Smooth muscle cell of the coronary artery (primary cell): ENCODE measurements at places on chromosomes 1 and 21. TPM values are rescaled to one million over a fixed set of nuclear protein-coding genes. Genes with fewer than 3 reads are reported as not detected.

LY9 gene
- total RNA-seq = not detected in 2 replicates

OLIG2 gene
- not detected in 2 replicates for total RNA-seq

FALEC gene
- 0.23 and 0.70 TPM in 2 replicates for total RNA-seq

CCDC28B gene
- total RNA-seq = 8.2 and 33.6 TPM in 2 replicates

ARMH1 gene
- total RNA-seq = 0.60 and 3.5 TPM in 2 replicates

RNU1-1 gene
- total RNA-seq = 2,564 and 3,022 TPM in 2 replicates

B4GALT3 gene
- 9.4 and 18.3 TPM in 2 replicates for total RNA-seq

IVNS1ABP gene
- total RNA-seq = 18.6 and 71.0 TPM in 2 replicates

CD164L2 gene
- total RNA-seq = not detected in 2 replicates

HSD3B2 gene
- total RNA-seq = not detected in 2 replicates

CRNN gene
- total RNA-seq = not detected in 2 replicates

S100A5 gene
- not detected in 2 replicates for total RNA-seq

S100A8 gene
- not detected in 2 replicates for total RNA-seq

HEATR1 gene
- 16.7 and 18.0 TPM in 2 replicates for total RNA-seq

DDR2 gene
- 89.6 and 276 TPM in 2 replicates for total RNA-seq

SNX27 gene
- 16.2 and 58.9 TPM in 2 replicates for total RNA-seq

KIAA1614 gene
- 4.7 and 6.6 TPM in 2 replicates for total RNA-seq

DMBX1 gene
- not detected in 2 replicates for total RNA-seq

ST6GALNAC3 gene
- total RNA-seq = 0.12 and 0.75 TPM in 2 replicates

TFF1 gene
- 0.15 TPM in 1 of 2 replicates, not detected in the other for total RNA-seq

OR6K2 gene
- total RNA-seq = not detected in 2 replicates

SLFNL1 gene
- total RNA-seq = 0.15 and 0.35 TPM in 2 replicates

NPPA gene
- total RNA-seq = not detected in 2 replicates

AHCYL1 gene
- 58.8 and 59.9 TPM in 2 replicates for total RNA-seq

TAS1R1 gene
- 0.12 and 0.15 TPM in 2 replicates for total RNA-seq

CAPN9 gene
- under 0.01 TPM in 1 of 2 replicates, not detected in the other for total RNA-seq

CFHR2 gene
- total RNA-seq = not detected in 2 replicates

EDARADD gene
- not detected in 2 replicates for total RNA-seq

TMEM200B gene
- total RNA-seq = 1.7 and 9.2 TPM in 2 replicates

KRTAP19-3 gene
- not detected in 2 replicates for total RNA-seq

CFAP141 gene
- not detected in 2 replicates for total RNA-seq

SERTAD4 gene
- total RNA-seq = 2.8 TPM in 1 of 2 replicates, not detected in the other

PADI4 gene
- not detected in 2 replicates for total RNA-seq

DISP1 gene
- total RNA-seq = 2.1 and 5.1 TPM in 2 replicates

SPTA1 gene
- 0.12 TPM in 1 of 2 replicates, not detected in the other for total RNA-seq

LCE2D gene
- total RNA-seq = not detected in 2 replicates

TSSK3 gene
- 0.15 and 0.59 TPM in 2 replicates for total RNA-seq

ARHGEF16 gene
- total RNA-seq = 0.23 TPM in 1 of 2 replicates, not detected in the other

CELA3A gene
- not detected in 2 replicates for total RNA-seq

CLCA1 gene
- under 0.01 TPM in 1 of 2 replicates, not detected in the other for total RNA-seq

TLR5 gene
- 1.3 TPM in 1 of 2 replicates, not detected in the other for total RNA-seq
